Activated T-cell treated with anti-CD3 and anti-CD28 coated beads for 24 hours (primary cell): ENCODE measurements at places on chromosomes 7 and 10.

GRCh38 chr7:151361193-151361959, 19.8 kb downstream of the NUB1 start:
- no peak for DNase-seq

GRCh38 chr10:110172155-110172554, 35.2 kb upstream of the MXI1 start:
- no peak for DNase-seq

DNA sequence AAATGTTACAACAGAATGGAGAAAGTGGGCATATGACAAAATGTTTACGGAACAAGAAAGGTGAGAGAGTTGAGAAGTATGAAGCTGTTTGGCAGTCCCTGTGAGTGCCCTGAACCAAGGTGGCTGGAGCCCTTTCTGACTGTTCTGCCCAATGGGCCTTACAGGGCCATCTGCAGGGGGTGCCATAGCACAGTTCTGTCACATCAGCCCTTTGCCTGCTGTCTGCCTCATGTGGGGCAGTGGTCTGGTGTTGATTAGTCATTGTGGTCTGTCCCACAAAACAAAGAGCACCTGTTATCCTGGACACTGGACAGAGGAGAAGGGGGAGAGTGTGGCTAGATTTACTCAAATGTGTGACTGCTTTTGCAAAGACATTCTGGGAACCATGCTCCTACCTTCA, 51.5 kb upstream of the OSBPL3 start:
- DNase-seq, result no peak

DNA sequence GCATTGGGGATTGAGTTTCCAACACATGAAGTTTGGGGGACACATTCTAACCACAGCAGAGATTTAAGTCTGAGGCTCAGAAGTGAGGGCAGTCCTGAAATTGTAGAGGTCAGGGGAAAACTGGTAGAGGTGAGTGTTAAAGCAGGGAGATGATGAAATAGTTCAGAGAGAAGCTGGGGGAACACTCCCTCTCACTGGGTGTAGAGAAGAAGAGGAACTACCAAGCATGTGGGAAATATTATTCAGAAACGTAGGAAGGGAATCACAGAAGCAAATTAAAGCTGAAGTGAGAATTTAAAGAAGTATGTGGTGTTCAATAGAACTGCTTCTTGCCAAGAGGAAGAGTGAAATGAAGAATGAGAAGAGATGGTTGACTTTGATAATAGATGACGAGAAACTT, 121.5 kb upstream of the FAM3C start:
- no peak for DNase-seq

- DNase-seq, result no peak
These were observed 128.4 kb downstream of the GRK5 start for GRCh38 chr10:119335671-119336353.

DNA sequence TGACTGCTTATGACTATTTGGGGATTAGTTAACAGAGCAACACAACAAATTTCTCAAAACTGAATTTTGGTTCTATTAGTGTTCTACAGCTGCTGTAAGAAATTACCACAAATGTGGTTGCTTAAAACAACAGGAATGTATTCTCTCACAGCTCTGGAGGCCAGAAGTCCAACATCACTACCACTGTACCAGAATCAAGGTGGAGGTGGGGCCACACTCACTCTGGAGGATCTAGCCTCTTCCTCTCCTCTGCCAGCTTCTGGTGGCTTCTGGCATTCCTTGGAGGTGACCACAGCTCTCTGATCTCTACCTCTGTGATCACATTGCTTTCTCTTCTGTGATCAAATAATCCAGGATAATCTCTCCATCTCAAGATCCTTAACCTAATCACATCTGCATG, 194.7 kb upstream of the BMPER start:
- no peak for DNase-seq

DNA sequence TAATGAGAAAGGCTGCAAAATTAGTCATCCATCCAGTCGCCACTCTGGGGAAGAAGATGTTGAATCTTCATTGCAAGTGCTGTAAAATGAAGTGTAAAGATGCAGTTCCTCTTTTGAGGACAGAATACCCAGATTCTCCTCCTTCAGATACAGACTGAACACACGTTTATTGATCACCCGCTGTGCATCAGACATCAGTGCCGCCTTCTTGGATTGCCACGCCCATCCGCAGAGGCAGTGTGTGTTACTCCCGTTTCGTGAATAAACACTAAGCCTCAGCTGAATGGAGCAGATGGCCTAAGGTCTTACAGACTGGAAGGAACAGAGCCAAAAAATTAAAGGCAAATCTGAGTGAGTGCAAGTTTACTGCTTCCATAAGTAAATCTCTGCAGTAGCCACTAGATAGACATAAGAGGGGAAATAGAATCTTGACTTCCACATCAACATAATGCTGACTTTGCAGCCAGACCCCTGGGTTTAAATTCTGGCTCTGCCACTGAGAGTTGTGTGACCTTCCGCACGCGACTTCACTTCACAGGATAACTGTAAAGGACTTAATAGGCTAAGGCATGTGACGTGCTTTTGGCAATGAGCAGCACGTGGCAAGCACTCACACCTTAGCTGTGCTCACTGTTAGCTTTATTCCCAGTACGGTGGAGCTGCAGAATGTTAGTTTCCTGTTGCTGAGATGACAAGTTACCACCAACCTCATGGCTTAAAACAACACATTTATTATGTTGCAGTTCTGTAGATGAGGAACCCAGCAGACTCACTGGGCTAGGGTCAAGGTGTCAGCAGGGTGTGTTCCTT, 285.9 kb downstream of the CELF2 start:
- no peak for DNase-seq
